Stimulated activated CD8-positive, alpha-beta memory T cell treated with anti-CD3 and anti-CD28 coated beads, Interleukin-4, amount 100 ng/mL, for 4 hours (primary cell): ENCODE measurements at places on chromosomes 12 and 14.
A peak's percentile ranks its signal among the peaks of the same experiment; 100 is the strongest.

- DNase-seq, result peak; percentile 23
Measured at GRCh38 chr14:72443991-72444441, 449.9 kb downstream of the DPF3 start.

- no peak for DNase-seq
Measured at GRCh38 chr12:47207340-47207717, 127.6 kb upstream of the AMIGO2 start.

- no peak for DNase-seq
Measured at GRCh38 chr12:17214929-17215328, 609.0 kb upstream of the LMO3 start.

DNA sequence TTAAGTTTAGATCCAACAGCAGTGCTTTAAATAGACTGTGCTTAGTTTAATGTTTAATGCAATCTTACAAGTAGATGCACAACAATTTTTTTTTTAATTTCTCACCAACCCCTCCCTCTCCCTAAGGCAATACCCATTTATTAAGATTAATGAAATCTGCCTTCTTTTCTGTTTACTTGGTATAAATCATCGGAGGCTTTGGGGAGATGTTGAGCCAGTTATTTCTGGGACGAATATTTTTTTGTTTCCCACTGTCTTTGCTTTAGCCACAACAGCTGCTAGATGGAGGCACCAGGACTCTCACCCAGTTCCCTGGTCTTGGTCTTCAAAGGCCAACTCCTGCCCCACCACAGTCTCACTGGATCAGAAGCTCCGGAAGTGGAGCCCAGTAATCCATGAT lies 113.4 kb downstream of the PLXNC1 start:
- no peak for DNase-seq

GRCh38 chr12:100171248-100171647 lies 28.6 kb upstream of the BLTP3B start:
- no peak for DNase-seq

DNA sequence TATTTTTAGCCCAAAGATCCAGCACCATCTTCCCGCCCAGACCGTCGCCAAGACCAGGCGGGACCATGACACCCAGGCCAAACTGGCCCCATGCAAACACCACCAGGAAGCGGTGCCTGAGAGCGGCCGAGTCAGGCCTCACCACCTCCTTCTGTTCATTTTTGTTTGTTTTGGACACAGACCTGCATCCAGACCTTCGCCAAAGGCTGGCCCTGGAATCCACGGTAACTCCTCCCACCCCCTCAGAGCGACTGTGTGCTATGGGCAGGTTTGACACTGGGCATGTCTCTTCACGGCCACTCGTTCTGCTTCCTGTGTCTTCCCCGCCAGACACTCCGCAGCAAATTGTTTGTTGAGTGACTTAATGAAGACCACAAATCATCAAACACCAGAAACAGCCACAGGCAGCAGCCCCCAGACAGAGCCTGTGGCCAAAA lies 47.1 kb downstream of the NCOR2 start:
- DNase-seq, result no peak

GRCh38 chr12:106144847-106145246 lies 6.1 kb upstream of the NUAK1 start:
- DNase-seq, result no peak

DNA sequence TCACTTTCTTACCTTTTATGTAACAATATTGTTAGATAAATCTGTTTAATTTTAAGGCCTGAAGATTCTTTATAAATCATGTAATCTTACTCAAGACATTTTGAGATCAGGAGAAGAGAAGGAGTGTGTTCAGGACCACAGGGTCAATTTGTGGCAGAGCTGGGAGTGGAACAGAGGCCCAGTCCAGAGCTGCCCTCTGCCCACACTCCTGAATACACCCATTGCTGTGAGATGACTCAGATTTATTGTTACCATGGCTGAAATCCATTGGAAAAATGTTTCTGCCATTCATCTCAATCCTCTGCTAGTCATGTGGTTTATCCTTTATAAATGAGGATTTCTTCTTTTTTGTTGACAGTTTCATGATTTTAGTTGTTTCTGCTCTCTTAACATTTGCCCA lies 100.5 kb upstream of the STXBP6 start:
- DNase-seq, result no peak

DNA sequence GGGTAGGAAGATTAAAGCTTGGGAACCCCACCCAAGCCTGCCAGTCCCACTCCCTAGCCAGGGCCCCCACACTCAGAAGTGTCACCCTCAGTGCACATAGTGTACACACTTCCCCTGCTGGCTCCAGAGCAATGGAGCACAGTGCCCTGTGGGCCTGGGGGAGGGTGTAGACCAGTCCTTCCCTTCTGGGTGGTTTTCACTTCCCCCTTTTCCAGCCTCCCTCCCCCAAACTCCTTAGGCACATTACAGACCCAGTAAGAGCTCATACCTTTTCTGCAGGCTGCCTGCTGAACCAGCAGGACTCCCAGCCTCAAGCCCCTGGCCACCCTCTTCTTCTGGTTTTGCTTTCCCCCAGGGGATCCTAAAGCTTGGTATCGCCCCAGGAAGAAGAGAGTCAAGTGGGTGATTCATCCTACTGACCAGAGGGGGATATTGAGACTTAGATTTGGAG lies at the start of gene ZNF385A:
TSS of gene ZNF385A (minus strand) at position 143 of the 451 bp plus-strand sequence. CDS start 219 bp downstream, outside the sequence.
- no peak for DNase-seq

- no peak for DNase-seq
Measured at GRCh38 chr14:99609245-99610170, 5.5 kb upstream of the CCDC85C start.

- no peak for DNase-seq
Measured at GRCh38 chr14:106585692-106586091, 1059.3 kb downstream of the TMEM121 start.

GRCh38 chr12:3236345-3237187 lies 159.4 kb downstream of the TSPAN9 start:
- no peak for DNase-seq

DNA sequence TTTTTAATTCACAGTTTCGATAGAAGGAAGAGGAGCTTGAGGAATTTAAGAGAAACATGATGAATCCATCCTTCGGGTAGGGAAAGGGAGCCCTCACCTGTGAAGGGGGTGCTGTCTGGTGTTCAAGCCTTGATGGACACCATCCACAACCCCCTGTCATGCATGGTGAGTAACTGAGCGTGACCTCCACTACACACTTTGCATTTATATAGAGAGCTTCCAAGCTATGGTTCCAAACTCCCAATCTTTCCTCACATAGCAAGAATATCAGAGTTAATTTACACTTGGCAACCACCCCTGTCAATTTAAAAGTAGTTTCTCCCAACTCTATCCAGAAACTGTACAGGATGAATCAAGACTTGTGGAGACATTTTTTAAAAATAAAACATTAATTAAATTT lies 13.1 kb upstream of the NID2 start:
- no peak for DNase-seq

DNA sequence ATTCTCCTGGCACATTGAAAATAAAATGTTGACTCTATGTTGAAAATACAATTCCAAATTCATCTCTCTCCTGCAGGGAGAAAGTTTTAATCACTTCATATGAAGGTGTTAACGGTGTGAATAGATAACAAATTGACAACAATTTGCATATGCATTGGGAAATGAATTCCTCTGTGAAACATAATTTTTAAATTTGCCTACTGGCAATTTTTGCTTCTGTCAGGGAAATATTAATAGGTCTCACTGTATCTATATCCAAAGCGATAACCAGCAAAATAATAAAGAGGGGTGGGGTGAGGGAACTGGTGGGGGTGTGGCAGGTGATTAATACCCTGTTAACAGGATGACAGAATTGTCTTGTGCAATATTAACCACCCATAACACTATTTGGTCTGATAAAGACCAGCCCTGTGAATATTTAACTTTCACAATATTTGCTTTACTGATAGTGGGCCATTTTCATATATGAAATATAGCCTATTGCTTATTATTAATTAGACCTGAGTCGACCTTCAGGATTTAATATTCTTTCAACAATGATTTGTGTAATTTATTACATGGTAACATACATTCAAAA lies 239.0 kb upstream of the SSTR1 start:
- DNase-seq, result no peak

- DNase-seq, result no peak
Measured at GRCh38 chr12:43098071-43098470, 453.9 kb downstream of the ADAMTS20 start.

DNA sequence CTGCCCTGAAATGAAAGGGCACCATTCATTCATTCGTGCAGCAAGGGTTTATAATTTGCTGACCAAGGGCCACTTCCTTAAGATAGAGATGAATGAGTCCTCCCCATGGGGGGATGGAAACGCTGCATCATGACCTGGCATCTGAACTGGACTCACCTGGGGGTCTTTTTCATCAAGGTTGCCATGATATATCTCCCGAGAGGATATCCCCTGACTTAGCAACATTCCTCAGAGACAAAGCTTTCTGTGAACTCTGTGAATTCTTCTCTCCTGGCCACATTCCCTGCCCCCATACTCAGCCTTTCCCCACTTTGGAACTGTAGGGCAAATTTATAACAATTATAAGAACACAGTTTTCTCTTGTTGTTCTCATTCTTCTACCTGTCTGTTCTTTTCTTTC lies 30.8 kb downstream of the SRRM4 start:
- DNase-seq, result no peak

- DNase-seq, result peak; percentile 53
Measured at GRCh38 chr12:93098077-93098476, 169.0 kb upstream of the EEA1 start.

GRCh38 chr12:11709513-11709912 lies 60.0 kb downstream of the ETV6 start:
- no peak for DNase-seq
